Retina (tissue), 1 donor: ENCODE measurements at places on chromosomes 16 and 17.

- DNase-seq = no peak
Observed at GRCh38 chr17:62126292-62126691, 61.2 kb upstream of the MED13 start.

- DNase-seq = no peak
Observed at GRCh38 chr16:71289732-71290062, 495 bp upstream of the CMTR2 start.

- DNase-seq = no peak
Observed at GRCh38 chr17:41547378-41547841, 19.3 kb upstream of the KRT19 start.

GRCh38 chr17:78883533-78884131, 19.4 kb downstream of the CEP295NL start:
- peak; percentile 85 for DNase-seq

- no peak for DNase-seq
Observed at GRCh38 chr17:28871056-28871579, 16.3 kb downstream of the ERAL1 start.

DNA sequence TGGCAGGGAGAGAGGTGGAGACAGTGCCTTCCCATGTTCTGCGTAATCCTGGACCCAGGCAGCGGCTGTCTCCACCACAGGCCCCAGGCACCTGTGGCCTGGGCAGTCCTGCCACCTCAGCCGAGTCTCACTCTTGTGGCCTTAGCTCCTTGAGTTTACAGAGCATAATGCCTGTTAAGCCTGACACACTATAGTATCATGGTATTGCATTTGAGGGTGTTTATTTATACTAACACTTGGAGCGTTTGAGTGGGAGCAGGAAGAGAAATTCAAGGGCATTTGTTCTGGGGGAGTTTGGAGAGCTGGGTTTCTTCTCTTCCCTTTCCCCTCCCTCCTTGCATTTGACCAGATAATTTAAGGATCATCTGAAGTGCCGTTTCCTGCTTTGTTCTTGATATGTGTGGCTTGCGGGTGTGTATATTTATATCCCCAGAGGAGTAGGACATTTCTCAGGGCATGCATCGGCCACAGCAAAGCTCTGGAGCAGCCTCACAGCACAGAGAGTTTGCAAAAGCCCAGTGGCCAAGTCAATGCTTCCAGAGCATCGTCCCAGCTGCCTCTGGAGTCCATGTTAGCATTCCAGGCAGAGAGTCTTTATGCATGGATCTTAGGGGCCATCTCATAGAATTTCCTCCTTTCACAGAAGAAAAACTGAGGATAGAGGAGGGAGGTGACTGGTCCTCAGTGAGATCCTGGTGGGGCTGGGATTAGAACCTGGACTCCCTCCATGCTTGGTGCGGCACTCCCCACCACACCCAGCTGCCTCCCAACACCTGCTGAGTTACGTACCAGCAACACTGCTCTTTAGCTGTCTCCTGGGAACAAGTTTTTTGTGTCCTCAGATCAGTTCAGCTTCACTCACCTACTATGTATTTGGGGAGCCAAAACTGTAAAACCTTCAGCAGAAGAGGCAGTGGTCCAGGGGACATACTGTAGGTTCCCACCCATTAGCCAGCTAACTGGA, 222.8 kb downstream of the CCDC182 start:
- no peak for DNase-seq

DNA sequence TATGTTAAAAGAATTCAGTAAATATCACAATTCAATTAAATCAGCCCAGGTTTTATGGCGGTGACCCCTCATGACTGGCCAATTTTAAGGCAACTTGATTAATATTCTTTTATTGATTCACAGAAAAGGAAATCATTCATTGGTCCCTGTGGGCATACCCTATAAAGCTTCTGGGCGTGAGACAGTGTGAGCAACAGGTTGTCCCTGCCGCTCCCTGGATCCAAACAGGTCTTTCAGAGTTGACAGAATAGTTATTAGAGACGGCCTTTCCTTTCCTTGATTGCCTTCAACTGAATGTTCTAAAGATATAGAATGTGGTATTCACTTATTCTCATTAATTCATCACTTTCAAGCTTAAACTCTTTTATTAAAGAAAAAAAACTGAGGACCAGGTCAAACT, 433.9 kb downstream of the KCNJ2 start:
- DNase-seq = no peak

DNA sequence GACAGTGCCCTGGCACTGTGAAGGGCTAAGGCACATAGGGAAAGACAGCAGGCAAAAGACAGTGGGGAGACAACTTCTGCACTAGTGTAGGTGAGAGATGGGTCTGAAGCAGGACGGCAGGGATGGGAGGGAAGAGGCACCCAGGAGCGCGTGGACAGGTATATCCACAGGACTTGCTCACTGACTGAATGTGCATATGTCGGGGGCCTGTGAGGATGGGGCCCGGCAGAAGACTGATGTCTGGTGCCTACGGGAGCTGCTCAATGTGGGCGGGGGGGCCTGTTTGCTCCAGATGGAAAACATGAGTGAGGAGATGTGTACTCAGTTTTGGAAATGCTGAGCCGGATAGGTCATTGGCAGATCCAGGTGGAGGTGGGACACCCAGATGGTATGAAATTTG, 47.3 kb upstream of the PMFBP1 start:
- DNase-seq = no peak

DNA sequence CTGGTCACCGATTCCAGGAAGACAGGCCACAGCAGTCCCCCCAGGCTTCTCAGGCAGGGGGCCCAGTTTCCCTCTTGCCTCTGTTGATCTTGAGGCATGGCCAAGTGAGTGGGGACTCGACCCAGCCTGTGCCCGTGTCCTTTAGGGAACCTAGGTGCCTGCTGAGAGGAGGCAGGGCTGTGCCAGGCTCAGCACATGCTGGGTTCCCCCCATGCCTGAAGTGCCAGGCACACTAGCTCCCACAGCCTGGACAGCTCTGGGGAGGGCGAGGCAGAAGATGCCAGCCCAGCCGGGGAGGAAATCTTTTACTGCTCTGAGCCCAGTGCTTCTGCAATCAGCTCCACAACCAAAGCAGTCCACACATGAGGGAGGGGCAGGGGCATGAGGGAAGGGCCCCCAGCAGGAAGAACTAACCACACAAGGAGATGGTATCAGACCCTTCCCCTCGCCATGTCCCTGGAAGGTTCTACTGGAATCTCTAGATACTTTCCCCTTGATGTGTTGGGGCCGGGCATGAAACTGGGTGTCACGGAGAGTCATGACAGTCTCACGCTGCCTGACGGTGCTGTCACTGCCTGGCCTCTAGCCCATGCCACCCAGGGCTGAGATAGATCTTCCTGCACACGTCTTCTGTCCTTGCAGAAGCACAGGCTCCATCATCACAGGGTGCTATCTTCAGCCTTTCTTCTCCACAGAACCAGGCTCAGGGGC, 25.5 kb downstream of the MYO18A start:
- no peak for DNase-seq

DNA sequence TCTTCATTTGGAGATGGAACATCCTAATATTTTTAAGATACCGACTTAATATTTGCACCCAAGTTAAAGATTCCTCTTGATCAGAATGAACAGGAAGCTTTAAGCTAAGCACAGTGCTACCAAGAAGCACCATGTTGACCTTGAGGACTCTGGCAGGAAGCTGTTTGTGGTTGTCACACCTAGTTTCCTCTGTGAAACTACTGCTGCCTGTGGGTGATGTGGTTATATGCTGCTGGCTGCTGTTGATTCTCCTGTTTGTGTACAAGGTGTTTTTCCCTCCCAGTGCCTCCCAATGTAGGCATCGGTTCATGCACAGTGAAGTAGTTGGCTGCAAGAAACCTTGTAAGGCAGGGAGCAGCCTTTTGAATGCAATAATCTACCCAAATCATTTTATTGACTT, 23.4 kb downstream of the RBL2 start:
- DNase-seq = no peak

- DNase-seq = no peak
Observed at GRCh38 chr17:48478224-48479013, 48.4 kb upstream of the SKAP1 start.

DNA sequence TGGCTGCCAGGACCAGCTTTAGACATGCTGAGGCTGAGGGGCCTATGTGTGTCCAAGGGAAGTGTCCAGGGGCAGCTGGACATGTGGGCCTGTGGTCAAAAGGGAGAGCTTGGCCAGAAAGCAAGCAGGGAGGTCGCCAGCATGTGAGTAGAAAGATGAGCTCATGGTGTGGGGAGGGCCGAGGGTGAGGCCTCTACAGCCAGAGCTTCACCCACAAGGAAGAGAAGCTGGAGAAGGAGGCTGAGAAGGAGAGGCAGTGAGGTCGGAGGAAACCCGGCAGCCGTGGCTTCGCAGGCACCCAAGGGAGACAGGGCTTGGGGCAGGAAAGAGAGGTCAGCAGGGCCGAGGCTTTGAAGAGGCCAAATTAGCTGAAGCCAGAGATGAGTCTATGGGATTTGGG, 4.0 kb upstream of the HSD11B2 start:
- no peak for DNase-seq

DNA sequence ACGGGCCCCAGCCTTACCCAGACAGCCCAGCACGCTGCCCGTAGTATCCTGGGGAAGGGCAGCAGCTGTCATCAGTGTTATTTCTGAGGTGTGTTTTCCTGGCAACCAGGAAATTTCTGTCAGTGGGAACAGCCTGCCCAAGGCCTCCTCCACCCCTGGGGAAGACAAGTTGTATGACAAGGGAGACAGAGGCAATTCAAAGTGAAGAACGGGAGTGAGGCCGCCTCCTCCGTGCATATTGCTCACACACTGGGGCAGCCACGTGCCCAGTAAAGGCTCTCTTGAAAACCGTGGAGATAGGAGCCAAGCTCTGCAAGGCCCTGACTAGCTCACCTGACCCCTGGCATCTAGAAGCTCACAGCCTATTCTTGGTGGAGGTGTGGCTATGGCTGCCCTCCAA, 57.6 kb downstream of the RAI1 start:
- no peak for DNase-seq

GRCh38 chr16:3095869-3096268, 3.2 kb downstream of the ZSCAN10 start:
- DNase-seq = no peak

- no peak for DNase-seq
Observed at GRCh38 chr17:28485049-28485448, 11.6 kb downstream of the SLC13A2 start.

DNA sequence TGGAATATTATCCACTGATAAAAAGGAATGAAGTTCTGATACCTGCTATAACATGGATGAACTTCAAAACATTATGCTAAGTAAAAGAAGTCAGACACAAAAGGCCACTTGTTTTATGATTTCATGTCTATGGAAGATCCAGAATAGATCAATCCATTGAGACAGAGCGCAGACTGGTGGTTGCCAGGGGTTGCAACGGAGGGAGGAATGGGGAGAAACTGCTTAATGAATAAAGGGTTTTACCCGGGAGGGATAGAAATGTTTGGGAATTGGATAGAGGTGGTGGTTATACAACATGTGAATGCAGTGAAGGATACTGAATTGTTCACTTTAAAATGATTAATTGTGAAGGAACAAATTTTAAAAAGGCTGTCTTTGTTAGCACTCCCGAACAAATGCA, 30.2 kb downstream of the WDR59 start:
- no peak for DNase-seq

GRCh38 chr17:59356543-59357218, 25.2 kb downstream of the YPEL2 start:
- DNase-seq = no peak

GRCh38 chr17:51645056-51645455, 384.7 kb downstream of the UTP18 start:
- no peak for DNase-seq

DNA sequence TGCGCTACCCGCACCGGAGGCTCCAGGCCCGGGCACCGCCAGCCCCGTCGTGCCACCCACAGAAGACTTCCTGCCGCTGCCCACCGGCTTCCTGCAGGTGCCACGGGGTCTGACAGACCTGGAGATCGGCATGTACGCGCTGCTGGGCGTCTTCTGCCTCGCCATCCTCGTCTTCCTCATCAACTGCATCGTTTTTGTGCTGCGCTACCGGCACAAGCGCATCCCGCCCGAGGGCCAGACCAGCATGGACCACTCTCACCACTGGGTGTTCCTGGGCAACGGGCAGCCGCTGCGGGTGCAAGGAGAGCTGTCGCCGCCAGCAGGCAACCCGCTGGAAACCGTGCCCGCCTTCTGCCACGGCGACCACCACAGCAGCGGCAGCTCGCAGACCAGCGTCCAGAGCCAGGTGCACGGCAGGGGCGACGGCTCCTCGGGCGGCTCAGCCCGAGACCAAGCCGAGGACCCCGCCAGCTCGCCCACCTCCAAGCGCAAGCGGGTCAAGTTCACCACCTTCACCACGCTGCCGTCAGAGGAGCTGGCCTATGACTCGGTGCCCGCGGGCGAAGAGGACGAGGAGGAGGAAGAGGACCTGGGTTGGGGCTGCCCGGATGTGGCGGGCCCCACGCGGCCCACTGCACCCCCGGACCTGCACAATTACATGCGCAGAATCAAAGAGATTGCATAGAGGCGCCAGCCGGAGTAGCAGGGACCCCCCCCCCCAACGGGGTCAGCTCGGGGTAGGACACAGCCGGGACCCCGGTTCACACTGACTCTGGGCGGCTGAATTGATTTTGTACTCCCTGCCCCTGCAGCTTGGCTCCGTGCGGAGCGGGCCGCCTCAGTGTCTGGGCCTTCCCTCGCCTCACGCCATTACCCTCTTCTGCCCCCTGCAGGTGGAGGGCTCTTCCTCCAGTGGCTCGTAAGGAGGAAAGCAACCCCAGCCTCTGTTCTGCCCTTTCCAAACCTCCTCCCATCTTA, 58.5 kb downstream of the TMEM132E start:
- DNase-seq = peak; percentile 91

- no peak for DNase-seq
Observed at GRCh38 chr17:4219241-4219640, 44.5 kb downstream of the ANKFY1 start.

DNA sequence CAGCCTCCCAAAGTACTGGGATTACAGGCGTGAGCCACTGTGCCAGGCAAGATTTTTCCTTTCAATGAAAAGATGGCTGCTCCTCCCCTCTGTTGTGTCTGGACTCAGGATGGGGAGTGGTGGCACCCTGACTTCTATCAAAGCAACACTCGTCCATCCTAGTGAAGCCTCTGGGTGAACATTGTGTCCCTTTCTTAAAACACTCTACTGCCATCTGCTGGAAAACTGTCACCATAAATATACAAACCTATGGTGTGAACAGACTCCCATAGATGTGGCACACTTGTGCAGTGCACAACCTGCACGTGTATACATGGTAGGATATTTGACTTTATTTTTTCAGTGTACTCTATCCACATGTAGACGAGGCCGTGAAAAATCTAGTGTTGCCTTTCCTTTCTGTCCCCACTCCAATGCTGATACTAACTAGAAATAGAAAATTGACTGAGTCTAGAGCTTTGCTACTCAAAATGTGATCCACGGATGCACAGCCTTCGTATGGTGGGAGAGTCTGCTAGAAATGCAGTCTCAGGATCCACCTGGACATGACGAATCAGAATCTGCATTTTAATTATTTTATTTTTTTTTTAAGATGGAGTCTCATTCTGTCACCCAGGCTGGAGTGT, 55.9 kb upstream of the PLCG2 start:
- DNase-seq = peak; percentile 72

- no peak for DNase-seq
Observed at GRCh38 chr17:2901582-2901981, 105.3 kb downstream of the RAP1GAP2 start.

GRCh38 chr16:74700438-74701225, at the start of gene MLKL:
TSS of gene MLKL (minus strand) at chr16:74700862. CDS start at chr16:74695757, 5,105 bp downstream.
- peak; percentile 66 for DNase-seq

- no peak for DNase-seq
Observed at GRCh38 chr16:66511602-66512271, 38.2 kb downstream of the TK2 start.

- DNase-seq = no peak
Observed at GRCh38 chr16:20336955-20337354, 9.6 kb upstream of the GP2 start.
